ENCODE measurements at places on chromosomes 6 and 20.

GRCh38 chr20:13461849-13462458 lies 176.8 kb downstream of the TASP1 start:
- H3K27ac ChIP-seq: no peak overlapping the region
- DNase-seq: no peak
- H3K4me1 ChIP-seq: no peaks in the 10 kb centered on the region
- no peak overlapping the region for H3K4me3 ChIP-seq
- H3K27me3 ChIP-seq: no peaks in the 10 kb centered on the region

GRCh38 chr6:169172946-169173345 lies 80.7 kb downstream of the THBS2 start:
- H3K27ac ChIP-seq: peak overlapping the region; percentile 72
- no peak for DNase-seq
- peaks cover 10% of the 10 kb centered on the region for H3K4me1 ChIP-seq
- H3K36me3 ChIP-seq: no peaks in the 10 kb centered on the region

DNA sequence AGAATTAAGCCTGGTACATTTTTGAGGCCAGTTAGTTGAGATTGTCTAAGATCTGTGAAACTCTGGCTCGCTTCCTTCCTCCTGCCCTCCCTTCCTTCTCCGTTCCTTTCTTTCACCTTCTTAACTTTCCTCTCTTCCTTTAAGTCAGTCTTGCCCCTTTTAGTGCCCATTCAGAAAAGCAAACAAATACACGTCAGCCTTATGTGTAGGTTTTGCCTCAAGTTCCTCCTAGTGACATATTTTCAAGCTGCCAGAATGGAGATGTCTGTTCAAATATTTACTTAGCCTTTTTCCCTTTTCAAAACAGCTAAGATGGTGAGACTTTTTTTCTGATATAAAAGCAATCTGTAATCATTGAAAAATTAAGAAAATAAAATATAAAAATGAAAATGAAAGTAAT lies 178.4 kb downstream of the FARS2 start:
- no peak overlapping the region for H3K4me3 ChIP-seq
- peaks cover 10% of the 10 kb centered on the region for H3K4me1 ChIP-seq

DNA sequence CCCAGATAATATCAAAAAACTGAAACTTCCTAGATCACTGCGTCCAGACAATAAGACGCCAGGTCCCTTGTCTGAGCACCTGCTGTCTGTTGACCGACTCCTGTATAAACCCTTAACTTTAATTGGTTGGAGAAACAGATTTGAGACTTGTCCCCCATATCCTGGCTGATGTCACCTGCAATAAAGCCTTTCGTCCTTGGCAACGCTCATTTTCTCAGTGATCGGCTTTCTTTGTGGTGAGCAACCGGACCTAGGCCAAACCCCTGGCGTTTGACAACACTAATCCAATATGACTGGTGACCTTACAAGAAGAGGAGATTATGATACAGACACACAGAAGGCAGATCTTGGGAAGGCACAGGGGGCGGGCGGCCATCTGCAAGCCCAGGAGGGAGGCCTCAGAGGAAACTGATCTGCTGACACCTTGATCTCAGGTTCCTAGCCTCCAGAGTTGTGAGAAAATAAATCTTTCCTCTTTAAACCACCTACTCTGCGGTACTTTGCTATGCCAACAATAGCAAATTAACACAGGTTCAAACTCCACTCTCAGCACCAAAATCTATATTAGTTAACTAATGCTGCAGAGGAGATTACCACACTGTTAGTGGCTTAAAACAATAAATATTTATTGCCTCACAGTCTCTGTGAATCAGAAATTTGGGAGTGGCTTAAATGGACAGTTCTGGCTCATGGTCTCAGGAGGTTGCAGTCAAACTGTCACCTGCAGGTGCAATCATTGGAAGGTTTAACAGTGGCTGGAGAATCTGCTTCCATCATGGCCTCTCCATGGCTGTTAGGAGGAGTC lies 178.7 kb downstream of the OTOR start:
- H3K27me3 ChIP-seq: no peaks in the 10 kb centered on the region
- no peak overlapping the region for H3K27ac ChIP-seq
- no peak overlapping the region for H3K4me3 ChIP-seq
- no peaks in the 10 kb centered on the region for H3K4me1 ChIP-seq
- DNase-seq: no peak

DNA sequence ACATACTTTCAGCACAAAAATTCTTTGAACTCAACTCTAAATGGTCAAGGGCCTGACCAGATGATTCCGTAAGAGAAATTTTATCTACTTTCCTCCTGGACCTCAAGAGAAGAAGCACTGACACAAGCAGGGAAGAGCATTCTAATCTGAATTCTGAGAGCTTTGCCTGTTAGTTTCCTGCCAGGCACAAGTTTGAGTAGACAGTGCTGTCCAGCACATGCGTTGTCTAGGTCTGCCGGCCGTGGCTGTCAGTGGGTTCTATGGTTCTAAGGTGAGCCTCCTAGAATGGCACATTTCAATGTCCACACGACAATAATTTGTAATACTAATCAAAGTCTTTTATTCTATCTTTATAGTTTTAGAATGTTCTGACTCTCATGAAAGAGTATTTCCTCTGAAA lies 91.9 kb downstream of the RFPL4B start:
- DNase-seq: no peak
- H3K36me3 ChIP-seq: no peaks in the 10 kb centered on the region
- peaks cover 5% of the 10 kb centered on the region for H3K4me1 ChIP-seq
- H3K4me3 ChIP-seq: no peak overlapping the region
- no peak overlapping the region for H3K27ac ChIP-seq
- no peaks in the 10 kb centered on the region for H3K27me3 ChIP-seq

GRCh38 chr6:45699663-45700062 lies 316.0 kb downstream of the CLIC5 start:
- no peak overlapping the region for H3K4me3 ChIP-seq
- no peak for DNase-seq
- H3K27me3 ChIP-seq: no peaks in the 10 kb centered on the region
- no peak overlapping the region for H3K27ac ChIP-seq
- H3K36me3 ChIP-seq: no peaks in the 10 kb centered on the region

- H3K27me3 ChIP-seq: no peaks in the 10 kb centered on the region
- H3K4me3 ChIP-seq: no peak overlapping the region
- no peaks in the 10 kb centered on the region for H3K36me3 ChIP-seq
- H3K27ac ChIP-seq: no peak overlapping the region
- no peak for DNase-seq
These were observed 98.5 kb upstream of the SCGN start for GRCh38 chr6:25553502-25553901.

- no peaks in the 10 kb centered on the region for H3K27me3 ChIP-seq
- no peaks in the 10 kb centered on the region for H3K36me3 ChIP-seq
- H3K4me3 ChIP-seq: no peak overlapping the region
- H3K27ac ChIP-seq: no peak overlapping the region
- DNase-seq: no peak
These were observed 307.5 kb downstream of the EYS start for GRCh38 chr6:65399355-65400084.

DNA sequence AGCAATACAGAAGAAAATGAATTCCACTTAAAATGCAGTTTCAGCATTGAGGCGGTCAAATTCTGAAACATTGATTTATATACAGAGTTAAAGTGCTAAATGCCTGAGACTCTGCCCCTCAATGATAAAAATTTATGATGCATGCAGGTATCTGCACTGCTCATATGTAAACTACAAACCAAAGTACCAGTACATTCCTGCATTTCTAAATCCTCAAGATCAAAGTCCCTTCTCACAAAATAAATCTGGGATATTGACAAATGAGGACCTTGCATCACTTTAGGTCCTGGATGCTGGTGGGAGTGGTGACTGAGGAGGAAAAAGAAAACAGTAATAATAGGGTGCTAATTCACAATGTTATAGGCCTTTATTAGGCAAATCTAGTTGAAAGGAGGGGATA lies 101.9 kb downstream of the FIG4 start:
- DNase-seq: no peak
- peaks cover 6% of the 10 kb centered on the region for H3K36me3 ChIP-seq
- H3K27ac ChIP-seq: peak overlapping the region; percentile 62
- no peak overlapping the region for H3K4me3 ChIP-seq

DNA sequence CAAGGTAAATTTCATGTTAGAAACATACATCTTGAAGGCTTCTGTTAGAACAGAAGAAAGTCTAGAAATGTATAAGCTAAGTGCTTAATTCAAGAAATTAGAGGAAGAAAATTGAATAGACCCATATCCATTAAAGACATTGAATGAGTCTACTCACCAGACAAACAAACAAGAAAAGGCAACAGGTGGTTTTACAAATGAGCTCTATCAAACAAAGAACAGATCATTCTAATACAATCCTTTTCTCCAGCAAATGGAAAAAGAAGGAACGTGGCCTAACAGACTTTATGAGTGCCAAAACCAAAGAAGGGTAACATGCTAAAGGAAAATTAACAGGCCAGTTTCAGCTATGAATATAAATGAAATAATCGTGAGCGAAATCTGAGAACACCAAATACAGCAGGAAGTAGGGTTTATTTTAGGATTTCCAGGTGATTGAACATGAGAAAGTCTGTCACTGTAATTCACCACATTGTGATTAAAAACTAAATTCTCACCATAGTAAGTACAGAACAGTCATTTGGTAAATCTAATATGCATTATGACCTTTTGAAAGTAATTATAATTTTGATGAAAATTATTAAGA lies 22.6 kb downstream of the MTHFD1L start:
- H3K27ac ChIP-seq: no peak overlapping the region
- DNase-seq: no peak
- H3K4me3 ChIP-seq: no peak overlapping the region
- no peaks in the 10 kb centered on the region for H3K27me3 ChIP-seq

DNA sequence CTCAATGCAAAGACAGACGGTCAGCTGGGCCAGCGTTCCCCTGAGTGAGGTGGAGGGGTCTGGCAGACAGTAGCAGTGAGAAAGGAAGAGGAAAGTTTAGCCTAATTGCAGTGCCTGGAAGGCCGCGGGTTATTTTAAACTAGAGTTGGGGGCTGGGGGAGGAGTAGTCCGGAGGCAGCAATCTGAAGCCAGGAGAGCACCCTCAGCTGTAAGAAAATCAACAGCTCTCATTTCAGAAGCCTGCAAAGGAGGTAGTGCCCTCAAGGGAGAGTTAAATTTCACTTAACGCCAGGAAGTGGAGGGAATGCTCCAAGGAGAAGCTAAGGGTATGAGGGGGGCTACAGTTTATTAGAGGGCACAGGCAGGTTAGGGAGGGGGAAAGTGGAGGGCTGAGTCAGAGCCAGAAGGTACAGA lies 26.9 kb downstream of the RING1 start:
- no peaks in the 10 kb centered on the region for H3K27me3 ChIP-seq
- no peak for DNase-seq
- H3K4me1 ChIP-seq: no peaks in the 10 kb centered on the region
- H3K36me3 ChIP-seq: no peaks in the 10 kb centered on the region

GRCh38 chr6:26464014-26464413 lies 6.3 kb downstream of the BTN2A1 start:
- DNase-seq: no peak
- H3K4me1 ChIP-seq: peaks cover 32% of the 10 kb centered on the region
- H3K27ac ChIP-seq: no peak overlapping the region
- H3K4me3 ChIP-seq: no peak overlapping the region
- peaks cover 87% of the 10 kb centered on the region for H3K36me3 ChIP-seq

- peak within 1 kb of the TSS; percentile 47 for H3K27ac ChIP-seq
- peak within 1 kb of the TSS; percentile 85 for H3K4me3 ChIP-seq
- H3K36me3 ChIP-seq: no peaks in the 10 kb centered on the region
- H3K4me1 ChIP-seq: peaks cover 14% of the 10 kb centered on the region
- H3K27me3 ChIP-seq: no peaks in the 10 kb centered on the region
These were observed at the start of gene ATP9A for GRCh38 chr20:51767867-51768758. TSS of gene ATP9A (minus strand) at chr20:51768390. CDS start at chr20:51768369, 21 bp downstream.

- H3K27me3 ChIP-seq: no peaks in the 10 kb centered on the region
- DNase-seq: no peak
- H3K36me3 ChIP-seq: no peaks in the 10 kb centered on the region
- no peaks in the 10 kb centered on the region for H3K4me1 ChIP-seq
- peak overlapping the region; percentile 16 for H3K27ac ChIP-seq
These were observed 191.1 kb downstream of the EYA4 start for GRCh38 chr6:133432021-133432989.

- no peak for DNase-seq
- no peaks in the 10 kb centered on the region for H3K27me3 ChIP-seq
- no peaks in the 10 kb centered on the region for H3K36me3 ChIP-seq
- H3K4me1 ChIP-seq: peaks cover 24% of the 10 kb centered on the region
These were observed 370.8 kb upstream of the JARID2 start for GRCh38 chr6:14874975-14875480.

DNA sequence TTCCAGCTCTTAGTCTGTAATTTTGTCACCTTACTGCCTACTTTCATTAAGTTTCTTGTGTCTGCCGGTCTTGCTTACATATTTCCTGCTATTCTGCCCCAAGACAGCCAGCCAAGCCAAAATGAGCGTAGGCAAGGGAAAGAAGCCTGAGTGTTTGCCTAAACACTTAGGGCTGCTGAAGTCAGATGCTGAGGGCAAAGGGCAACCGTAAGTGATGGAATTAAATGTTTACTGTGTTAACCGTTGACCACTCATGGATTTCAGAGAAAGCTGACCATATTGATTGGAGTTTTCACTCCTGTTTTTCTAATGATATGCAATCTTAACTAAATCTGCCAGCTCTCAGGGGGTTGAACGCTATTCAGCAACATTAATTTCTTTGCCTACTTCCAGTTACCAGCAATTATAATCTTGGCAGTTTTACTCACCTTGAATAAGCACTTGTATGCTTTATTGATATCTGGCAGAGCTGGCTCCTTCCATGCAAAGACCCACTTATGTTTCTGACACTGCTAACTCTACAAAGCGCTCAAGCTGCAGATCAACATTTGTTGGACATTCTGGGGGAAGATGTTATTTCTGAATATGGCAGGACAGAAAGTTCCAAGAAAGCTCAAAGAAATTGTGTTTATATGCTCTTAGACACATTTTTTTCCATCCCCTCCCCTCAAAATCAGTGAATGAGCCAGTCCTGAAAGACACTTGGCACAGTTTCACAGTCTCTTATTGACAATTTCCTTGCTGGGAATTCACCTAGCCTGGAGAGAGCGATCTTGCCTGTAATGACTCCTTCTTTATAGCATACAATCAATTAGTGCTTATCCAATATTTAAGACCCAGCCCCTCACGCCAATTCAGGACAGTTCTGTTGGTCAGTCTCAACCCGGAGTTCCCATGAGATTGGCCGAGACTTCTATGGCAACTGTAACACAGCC lies 183.8 kb downstream of the PLCB1 start:
- no peaks in the 10 kb centered on the region for H3K4me1 ChIP-seq
- no peaks in the 10 kb centered on the region for H3K27me3 ChIP-seq
- H3K4me3 ChIP-seq: no peak overlapping the region
- no peak for DNase-seq
- no peaks in the 10 kb centered on the region for H3K36me3 ChIP-seq

- H3K27ac ChIP-seq: no peak overlapping the region
- DNase-seq: no peak
- no peaks in the 10 kb centered on the region for H3K4me1 ChIP-seq
- no peak overlapping the region for H3K4me3 ChIP-seq
- H3K27me3 ChIP-seq: no peaks in the 10 kb centered on the region
These were observed 24.5 kb downstream of the BCAS4 start for GRCh38 chr20:50819349-50819748.

All from right atrium auricular region (tissue), 2 donors.